IPS DF 19.7 (cell line): ENCODE measurements at places on chromosomes 2 and 18.

DNA sequence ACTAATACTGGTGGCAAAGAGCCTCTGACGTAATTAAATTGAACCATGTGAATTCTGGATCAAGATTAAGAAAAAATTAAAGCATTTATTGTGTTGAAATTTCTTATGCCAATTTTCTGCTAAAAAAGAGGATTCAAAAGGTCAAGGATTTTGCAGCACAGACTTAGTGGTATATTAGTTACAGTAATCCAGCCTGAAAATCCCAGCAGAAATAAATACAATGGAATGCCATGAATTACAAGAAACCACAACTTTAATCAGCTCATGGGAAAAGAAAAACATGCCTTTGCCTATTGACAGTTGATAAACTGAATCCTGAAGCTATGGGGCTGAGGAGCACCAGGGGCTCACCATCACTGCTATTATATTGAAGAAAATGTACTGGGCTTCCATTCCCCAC, 114.8 kb upstream of the SATB2 start:
- DNase-seq = no peak

- DNase-seq = no peak
Observed at GRCh38 chr2:197869501-197870111, 65.2 kb downstream of the PLCL1 start.

DNA sequence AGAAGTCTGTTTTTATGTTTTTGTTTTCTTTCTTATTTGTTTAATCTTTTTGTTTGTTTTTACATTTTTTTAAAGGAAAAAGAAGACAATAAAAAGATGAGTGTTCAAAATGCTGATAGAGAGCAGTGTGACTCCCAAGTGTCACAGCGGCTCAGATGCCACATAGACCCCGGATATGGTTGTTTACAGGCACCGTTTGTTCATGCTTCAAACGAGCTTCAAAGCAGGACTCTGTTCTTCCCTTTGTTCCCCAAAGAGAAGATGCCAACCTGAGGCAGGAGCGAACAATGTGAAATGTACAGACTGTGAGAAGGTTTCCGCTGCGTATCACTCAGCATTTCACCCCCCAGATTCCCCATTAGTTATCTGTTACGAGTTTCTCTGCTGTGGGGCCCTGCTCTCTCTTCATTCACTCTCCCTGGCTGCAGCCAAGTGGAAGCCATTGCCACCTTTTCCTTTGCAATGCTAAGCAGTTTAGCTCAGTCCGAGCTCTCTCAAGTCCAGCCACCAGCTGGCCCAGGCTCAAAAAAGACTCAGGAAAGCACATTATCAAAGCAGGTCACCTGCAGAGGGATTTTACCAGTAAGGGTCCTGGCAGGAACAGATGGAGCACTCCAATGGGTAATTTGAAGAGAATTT, 36.4 kb upstream of the PHLPP1 start:
- DNase-seq = no peak

- DNase-seq = no peak
Observed at GRCh38 chr18:683531-683930, 26.1 kb downstream of the TYMS start.

DNA sequence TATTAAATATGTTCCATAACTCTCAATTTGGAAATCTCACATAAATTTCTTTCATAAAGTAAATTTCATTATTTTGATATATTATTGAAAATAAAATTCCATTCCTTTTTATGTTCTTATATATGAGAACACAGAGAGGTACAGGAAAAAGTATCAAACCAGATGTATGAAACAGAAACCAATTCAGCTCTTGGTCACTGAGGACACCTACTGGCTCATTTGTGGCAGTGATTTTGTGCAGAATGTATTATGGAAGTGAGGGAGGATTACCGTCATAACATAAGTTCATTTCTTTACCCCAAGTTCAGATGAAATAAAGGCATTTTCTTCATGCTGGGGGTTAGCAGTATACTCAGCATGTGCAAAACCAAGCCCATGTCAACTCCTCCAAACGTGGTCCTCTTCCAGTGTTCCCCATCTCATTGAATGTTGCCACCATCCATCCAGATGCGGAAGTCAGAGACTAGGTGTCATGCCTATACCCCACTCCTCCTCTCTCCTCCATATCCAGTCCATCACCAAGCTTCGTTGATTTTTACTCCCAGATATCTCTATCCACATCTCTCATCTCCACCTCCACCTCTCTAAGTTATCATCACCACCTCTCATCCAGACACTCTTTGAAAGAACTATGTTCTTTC, 41.7 kb upstream of the MALL start:
- DNase-seq = no peak

- no peak for DNase-seq
Observed at GRCh38 chr2:120464448-120464931, 118.6 kb downstream of the INHBB start.

GRCh38 chr18:59232309-59233016, 12.5 kb downstream of the GRP start:
- peak; percentile 52 for DNase-seq

DNA sequence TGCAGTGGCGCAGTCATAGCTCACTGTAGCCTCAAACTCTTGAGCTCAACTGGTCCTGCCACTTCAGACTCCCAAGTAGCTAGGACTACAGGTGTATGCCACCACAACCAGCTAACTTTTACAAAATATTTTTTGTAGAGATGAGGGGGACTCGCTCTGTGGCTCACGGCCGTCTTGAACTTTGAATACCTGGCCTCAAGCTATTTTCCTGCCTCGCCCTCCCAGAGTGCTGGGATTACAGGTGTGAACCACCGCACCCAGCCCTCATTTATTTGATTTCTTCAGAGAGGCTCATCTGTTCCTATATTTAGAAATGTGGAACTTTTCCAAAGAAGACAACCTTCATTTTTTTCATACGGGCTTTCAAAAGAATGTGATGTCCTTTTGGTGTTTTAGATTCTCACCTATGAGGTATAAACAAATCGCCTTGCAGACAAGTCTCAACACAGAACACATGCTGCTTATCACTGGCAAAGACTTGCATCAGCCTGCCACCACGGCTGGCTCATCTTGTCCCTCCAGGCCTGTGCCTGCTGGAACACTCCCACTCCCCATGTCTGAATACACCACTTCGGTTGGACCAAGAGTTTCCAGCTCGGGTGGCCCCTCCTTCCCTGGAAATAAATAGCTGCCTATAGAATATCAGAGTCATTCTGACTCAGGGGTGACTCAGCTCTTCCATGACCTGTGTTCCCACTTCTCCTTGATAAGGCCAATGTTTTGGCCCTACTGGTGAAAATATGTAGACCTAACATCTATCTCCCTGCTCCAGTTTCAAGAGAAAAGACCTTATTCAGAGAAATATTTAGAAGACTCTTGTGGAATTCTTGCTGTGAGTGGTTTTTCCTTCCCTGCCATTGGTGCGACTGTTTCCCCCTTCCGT, 202.6 kb downstream of the TGIF1 start:
- DNase-seq = no peak

DNA sequence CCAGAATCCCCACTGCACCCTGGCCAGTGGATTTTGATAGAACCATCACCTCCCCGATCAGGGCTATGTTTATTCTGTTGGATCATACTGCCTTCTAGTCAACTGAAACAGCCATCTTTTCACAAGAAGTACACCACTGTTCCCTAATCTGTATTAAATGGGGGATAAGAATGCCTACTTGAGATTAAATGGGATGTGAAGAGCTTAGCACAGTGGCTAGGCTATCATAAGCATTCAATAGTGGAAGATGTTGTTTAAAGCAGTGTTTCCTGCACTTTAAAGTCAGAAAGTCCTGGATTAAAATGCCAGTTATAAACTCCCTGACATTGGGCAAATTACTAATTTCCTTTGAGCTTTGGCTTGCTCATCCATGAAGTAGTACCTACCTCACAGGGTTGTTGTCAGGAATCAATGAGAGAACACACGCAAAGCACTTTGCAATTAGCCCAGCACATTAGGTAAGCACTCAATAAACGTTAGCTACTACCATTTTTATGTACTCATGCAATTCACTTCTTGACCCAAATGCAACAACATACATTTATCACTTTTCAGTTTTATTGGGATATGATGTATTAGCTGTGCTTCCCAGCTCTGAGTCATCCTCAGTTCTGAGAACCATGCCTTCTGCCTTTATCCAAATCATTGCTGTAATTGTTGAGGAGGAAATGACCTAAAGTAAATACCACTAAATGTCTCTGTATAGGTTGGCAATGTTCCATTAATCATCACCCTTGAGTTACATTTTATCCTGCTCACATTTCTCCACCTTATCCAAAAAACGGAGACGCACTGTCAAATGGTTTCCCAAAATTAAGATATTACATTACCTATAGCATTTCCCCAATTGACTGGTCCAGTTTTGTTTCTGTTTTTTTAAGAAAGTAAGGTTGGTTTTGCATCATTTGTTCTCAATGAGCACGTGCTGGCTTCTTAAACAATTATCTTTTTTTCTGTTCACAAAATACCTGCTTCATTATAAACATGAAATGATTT, 2.1 kb downstream of the TMEM247 start:
- no peak for DNase-seq

DNA sequence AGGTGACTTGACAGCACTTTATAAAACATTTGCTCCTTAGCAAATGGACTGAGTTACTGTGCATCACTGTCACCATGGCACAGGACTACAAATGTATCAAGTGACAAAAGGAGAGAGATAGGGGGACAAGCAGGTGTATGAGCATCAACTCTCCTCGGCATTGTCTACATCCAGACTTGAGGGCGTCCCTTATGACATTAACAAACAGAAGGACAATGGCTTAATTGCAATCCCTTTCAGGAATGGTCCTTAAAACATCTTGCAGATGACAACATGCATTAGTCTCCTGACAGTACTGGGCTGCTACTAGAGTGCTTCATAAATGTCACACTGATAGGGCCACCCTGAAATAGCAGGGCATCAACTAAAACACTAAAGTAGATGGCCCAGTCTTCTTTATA, 198.8 kb downstream of the PDE1A start:
- DNase-seq = no peak

DNA sequence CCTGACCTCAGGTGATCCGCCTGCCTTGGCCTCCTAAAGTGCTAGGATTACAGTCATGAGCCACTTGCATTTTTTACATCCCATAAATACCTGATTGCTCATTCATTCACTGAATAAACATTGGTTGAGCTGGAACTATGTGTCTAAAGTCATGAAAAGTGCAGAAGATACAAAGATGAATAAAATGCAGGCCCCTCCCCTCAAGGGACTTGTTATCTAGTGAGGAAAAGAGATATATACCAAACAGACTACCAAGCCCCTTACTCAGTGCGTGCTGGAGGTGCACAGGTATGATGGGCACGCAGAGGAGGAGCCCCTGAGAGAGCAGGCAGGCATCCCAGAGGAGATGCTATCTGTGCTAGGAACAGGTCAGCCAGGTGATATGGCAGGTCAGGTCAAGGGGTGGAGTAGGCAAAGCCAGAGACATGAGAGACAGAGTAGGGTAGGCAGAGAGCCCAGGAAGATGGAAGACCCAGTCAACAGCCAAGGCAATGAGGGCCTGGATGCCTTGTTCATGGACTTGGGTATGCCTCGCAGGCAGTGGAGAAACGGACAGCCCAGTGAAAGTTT, 7.7 kb downstream of the FHL2 start:
- DNase-seq = no peak

DNA sequence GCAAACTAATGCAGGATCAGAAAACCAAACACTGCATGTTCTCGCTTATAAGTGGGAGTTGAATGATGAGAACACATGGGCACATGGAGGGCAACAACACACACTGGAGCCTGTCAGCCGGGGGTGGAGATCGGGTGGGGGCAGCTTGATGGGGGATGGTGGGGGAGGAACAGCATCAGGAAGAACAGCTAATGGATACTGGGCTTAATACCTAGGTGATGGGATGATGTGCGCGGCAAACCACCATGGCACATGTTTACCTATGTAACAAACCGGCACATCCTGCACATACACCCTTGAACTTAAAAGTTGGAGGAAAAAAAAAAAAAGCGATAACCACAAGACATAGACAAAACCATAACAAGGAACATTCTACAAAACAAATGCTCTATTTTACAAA, 10.4 kb downstream of the CHMP3 start:
- no peak for DNase-seq

DNA sequence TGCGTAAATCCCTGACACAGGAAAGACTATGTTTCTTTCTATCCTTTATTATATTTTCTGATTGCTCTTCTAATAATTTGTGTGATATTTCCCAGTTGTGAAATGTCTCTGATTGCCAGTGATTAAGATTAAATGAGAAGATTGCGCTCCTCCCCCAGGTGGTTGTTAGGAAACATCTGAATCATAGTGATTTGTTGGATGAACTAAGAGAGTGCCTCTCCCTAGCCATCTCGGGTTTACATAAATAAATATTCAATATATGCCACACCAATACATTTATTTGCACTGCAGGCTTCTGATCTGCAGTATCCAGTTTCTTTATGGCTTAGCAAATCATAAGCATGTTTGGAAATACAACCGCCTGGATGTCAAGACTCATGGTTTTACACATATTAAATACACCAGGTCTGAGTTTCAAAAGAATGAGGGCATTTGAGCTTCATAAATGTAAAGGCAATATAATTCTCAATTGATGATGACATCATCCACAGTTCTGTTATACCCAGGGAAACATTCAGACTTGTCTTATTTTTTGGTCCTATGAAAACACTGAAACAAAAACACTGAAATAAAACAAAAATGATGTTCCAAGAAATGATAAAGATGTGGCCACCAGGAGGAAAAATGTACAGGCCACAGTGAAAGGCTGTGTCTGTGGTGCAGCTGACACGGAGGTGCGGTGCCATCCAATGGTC, 826.7 kb upstream of the ACVR2A start:
- no peak for DNase-seq

DNA sequence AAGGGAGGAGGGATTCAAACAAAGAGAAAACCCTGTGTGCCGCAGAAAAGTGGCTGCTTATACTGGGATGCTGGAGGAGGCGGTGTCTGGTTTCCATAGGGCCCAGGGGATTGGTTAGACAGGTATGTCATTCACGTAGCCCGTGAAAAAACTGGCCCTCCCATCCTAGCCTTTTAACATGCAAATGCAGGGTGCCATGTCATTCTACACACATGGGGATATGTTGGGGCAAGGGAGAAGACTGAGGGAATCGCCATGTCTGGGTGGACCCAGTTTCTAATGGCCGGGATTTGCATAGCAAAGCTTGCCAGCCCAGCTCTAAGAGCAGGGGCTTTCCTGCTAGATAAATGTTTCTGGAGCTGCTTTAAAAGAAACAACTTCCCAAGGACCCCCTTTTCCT, 8.2 kb upstream of the RNU2-63P start:
- DNase-seq = peak; percentile 95

DNA sequence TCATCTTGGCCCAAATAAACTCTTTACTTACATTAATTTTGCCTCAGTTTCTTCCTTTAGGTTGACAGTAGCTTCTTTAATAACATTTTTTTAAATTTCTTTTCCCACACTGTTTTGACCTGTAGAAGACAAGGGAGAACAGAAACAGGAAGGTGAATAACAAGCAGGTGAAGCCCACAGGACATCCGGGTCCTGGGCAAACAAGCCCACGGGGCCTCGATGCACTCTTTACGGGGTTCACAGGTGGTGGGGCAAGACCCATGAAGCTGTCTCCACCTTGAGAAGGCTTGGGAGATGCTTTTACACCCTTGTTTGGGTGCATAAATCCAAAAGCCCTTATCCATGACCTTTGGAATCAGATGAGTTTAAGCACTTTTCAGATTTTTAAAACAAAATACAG, 301.0 kb upstream of the MGAT5 start:
- DNase-seq = no peak
